Cardiac fibroblast (primary cell): ENCODE measurements at places on chromosomes 7 and 10.

- no peak for DNase-seq
Measured at GRCh38 chr7:101068401-101068800, 16.9 kb upstream of the TRIM56 start.

GRCh38 chr7:116699722-116700120, 27.7 kb downstream of the MET start:
- no peak for DNase-seq

DNA sequence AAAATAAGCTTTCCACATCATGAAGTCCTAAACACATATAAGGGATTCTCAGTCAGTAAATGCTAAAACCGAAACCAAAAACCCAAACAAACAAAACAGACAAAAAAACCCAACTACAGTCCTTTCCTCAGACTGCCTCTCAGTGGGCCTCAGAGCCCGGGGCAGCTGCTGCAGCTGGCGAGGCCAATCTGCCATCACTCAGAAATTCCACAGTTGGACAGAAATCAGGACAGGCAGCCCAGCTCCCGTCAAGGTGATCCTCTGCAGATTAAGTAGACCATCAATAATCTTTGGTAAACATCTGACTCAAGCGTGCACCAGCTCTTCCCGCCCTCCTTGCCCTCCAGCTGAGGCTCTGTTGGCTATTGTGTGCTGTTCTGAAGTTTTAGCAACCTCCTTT, 142.2 kb downstream of the ATXN7L1 start:
- no peak for DNase-seq

GRCh38 chr7:155763691-155764437, 48.4 kb downstream of the SHH start:
- peak; percentile 73 for DNase-seq

DNA sequence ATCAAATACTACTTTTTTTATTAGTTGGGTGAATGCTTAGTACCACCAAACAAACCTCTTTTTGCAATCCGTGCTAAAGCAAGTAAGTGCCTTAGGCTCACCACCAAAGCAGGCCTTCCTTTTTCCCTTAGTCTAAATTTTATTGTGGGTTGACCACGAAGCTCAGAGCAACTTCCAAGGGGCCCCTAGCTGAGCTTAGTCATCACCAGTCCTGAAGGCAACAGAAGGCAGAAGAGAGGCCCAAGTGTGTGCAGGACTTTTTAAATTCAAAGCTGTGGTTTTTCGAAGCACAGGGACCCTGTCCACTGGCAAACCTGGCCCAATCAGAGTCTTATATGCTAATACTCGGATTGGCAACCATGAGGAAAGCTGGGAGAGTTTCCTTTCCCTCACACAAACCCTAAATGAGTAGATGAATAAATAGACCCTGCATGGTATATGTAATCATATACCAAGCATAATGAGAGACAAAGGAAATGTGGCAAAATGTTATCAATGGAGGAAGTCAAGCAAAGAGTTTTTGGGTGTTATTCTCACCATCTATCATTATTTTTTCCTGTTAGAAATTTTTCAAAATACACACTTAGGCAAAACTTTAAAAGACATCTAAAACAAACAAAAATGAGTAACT, 453.2 kb upstream of the GALNT17 start:
- no peak for DNase-seq

- no peak for DNase-seq
Measured at GRCh38 chr10:24791084-24791726, 67.5 kb upstream of the ARHGAP21 start.

- DNase-seq = no peak
Measured at GRCh38 chr7:155198196-155198892, 99.3 kb upstream of the INSIG1 start.

GRCh38 chr10:122142641-122143237, 128.4 kb upstream of the BTBD16 start:
- peak; percentile 26 for DNase-seq

DNA sequence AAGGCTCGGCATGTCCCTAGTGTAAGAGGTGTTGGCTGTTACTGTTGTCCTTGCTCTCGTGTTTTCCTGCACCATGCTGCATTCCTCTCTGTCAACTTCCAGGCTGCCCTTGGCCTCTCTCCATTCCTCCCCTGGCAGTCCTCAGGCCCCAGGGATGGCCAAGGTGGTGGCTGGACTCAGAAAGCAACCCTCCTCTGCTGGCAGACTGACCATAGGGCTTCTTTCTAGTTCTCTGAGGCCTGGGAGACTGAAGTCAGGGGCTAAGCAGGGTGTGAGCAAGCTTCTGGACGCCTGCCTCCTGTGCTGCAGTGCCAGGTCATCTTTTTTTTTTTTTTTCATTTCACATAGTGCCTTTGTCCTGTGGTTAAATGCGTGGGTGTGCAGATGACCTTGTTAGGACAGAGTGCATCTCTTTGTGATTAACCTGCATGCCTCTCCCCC, 72.0 kb downstream of the GOLGA7B start:
- no peak for DNase-seq
